ENCODE measurements at places on chromosomes 7 and 10.

GRCh38 chr7:50721661-50722259 lies 60.9 kb downstream of the GRB10 start:
- DNase-seq, result no peak

DNA sequence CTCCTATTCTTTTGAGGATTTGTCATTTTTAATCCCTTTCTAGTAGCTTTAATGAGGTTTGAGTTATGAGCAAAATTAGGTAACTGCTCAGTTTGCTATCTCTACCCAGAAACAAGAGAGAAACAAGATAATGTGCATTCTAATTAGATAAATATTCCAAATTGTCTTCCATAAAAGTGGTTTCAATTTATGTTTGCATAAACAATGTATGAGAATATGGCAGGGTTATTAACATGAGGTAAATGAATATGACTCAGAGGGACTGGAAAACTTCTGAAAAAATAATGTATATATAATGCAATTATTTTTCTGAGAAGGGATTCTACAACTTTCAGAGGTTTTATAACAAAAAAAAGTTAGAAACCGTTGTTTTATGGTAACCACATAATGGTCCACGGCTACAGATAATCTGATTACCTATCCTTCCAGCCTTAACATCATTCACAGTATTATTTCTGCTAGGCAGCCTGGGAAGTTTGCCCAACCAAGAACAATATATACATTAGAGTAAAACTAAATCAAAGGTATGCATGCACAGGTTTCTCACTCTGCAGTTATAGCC lies 101.2 kb downstream of the CRPPA start:
- no peak for DNase-seq

GRCh38 chr10:47094636-47095035 lies 183.4 kb downstream of the PTPN20 start:
- no peak for DNase-seq

- no peak for DNase-seq
Measured at GRCh38 chr10:107834706-107835105, 670.2 kb upstream of the SORCS1 start.

DNA sequence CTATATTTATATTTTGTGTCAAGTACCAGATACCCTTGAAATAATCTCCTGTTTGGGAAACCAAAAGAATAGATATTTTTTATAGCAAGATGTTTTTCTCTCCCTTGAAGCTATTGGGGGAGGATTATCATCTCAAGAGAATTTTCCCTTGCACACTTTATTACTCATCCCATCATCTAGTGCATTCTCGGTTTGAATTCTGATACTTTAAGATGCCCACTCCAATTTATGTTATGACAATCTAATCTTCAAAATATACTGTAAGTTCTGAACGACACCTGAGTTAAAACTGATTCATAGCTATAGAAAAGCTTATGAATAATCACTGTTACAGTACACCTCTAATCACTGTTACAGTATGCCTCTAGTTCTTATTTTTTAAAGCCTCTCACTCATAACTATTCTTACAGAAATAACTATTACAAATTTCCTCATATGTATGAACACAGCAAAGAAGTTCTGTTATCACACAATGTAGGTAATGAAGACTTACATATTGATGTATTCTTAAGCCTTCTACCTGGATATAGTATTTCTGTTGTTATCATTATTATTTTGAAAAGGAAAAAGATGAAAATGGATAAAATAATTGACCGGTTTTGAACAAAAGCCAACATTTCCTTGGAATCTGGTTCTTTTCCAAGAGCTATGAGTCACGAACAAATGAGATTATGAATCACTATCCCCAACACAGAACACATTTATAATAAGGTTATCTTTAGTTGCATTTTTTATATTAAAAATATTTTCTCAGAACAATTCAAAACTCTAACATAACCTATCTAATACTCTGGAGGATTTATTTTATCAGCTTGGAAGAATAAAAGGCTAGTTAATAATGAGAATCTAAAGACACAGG lies 72.3 kb upstream of the FAM13C start:
- no peak for DNase-seq

- no peak for DNase-seq
Measured at GRCh38 chr7:82164813-82165212, 278.8 kb downstream of the CACNA2D1 start.

DNA sequence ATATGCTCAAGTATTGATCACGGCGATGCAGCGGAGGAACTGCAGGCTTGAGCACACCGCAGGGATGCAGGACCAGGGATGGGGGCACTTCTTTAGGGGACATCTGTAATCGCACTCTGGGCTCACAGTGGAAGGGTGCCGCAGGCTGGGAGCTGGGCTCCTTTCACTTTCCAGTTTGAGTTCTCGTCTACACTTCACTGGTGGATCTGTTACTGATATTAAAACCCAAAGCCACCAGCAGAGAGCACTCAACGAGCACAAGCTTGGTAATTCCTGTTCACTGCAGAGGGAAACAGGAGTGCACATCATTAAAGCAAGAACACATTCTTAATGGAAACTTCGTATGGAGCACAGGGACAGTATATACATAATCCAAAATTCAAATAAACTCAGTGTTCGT lies 91.3 kb downstream of the PARD3 start:
- no peak for DNase-seq

DNA sequence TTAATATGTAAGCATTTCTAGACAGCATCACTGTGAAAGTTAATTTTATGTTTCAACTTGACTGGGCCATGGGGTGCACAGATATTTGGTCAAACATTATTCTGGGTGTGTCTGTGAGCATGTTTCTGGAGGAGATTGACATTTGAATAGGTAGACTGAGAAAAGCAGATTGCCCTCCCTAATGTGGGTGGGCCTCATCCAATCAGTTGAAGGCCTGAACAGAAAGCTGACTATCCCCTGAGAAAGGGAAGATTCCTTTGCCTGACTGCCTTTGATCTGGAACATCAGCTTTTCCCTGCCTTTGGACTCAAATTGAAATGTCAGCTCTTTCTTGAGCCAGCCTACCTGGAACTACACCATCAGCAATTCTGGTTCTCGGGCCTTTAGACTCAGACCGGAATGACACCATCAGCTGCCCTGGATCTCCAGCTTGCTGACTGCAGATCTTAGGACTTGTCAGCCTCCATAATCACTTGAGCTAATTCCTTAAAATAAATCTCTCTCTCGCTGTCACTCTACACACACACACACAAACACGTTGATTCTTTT lies 5.7 kb upstream of the RPP30 start:
- no peak for DNase-seq

- no peak for DNase-seq
Measured at GRCh38 chr7:140607441-140607989, 33.1 kb downstream of the DENND2A start.

DNA sequence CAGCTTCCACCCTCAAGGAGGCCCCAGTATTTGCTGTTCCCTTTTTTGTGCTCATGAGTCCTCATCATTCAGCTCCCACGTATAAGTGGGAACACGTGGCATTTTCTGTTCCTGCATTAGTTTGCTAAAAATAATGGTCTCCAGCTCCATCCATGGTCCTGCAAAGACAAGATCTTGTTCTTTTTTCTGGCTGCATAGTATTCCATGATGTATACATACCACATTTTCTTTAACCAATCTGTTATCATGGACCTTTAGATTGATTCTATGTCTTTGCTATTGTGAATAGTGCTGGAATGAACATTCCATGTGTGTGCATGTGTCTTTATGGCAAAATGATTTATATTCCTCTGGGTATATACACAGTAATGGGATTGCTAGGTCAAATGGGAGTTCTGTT lies 17.0 kb downstream of the KRIT1 start:
- no peak for DNase-seq

- no peak for DNase-seq
Measured at GRCh38 chr7:34338961-34339526, 319.0 kb upstream of the NPSR1 start.

- no peak for DNase-seq
Measured at GRCh38 chr10:43125274-43125845, 12.9 kb upstream of the CSGALNACT2 start.

DNA sequence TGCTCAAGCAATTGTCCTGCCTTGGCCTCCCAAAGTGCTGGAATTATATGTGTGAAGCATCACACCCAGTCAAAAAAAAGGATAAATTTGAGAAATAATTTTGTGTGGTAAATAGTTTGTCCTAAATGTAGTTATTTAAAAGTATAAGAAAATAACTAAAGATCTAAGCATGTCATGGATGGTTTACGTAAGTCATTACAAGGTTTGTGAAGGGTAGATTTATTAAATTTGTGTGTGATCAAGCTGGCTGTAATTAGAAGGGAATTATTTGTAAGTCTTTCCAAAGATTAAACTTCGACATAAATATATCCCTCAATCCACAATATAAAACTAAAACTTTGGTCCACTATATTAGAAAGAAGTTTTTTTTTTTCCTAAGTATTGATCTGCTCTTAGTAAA lies 28.6 kb downstream of the ORC5 start:
- no peak for DNase-seq

DNA sequence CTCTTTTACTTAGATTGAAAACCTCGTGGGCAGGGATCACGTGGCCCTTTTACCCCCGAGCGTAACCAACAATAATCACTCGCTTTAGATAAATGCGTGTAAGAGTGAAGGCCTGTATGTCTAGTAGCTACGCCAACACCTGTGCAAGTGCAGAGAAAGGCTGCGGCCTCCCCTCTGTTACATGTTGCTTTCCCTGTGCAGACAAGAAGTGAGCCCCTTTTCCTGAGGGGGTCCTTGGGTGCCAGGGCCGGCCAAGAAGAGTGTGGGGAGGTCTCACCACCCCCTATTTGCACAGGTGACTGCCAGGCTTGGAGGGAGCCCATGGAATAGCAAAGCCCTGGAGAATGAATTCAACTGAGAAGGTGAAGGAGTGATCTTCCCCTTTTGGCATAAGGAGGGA lies 35.6 kb upstream of the CNPY1 start:
- no peak for DNase-seq

DNA sequence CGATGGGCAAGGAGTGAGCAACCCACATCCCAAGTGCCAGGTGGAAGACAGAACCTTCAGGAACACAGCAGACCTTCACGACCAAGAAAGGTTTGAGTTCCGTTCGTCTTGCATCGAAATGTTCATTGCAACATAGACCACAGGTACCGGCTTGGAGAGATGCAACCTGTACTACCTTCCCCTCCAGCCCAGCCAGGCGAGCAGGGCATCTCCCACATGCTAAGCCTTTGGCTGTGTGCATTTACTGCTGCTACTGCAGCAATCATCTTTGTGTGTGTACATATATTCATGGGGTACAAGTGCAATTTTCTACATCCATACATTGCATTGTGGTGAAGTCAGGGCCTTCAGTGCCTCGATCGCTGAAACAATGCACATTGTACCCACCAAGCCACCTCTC lies 58.8 kb downstream of the CTBP2 start:
- no peak for DNase-seq

- DNase-seq, result no peak
Measured at GRCh38 chr7:25537662-25538375, 309.5 kb upstream of the NPVF start.

DNA sequence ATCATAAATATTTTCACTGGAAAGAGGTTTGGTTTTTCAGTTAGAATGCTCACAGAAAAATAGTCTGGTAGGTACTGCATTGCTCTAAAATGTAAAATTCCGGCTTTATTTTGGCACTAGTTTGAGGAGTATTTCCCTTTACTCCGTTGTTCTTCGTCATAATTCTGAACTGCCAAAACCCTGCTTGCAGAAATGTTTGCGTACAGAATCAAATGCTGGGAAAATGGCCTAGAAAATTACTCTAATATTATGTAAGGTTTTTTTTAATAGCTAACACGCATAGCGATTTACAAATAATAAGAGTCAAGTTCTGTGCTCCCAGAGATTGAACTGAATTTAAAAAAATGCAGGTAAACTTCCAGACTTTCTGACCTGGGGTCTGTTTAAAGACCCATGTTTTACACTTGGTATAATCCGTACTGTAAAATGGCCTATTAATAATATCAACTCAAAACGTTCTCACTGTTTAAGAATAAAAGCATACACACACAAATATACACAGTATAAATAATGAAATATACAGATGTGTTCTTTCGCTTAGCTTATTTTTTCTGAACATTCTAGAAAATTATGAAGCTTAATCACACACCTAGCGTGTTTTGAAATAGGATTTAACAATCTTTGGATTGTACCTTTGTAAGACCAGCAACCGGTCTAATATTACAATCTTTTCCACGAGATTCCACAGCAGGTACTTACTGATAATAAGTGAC lies 23.5 kb upstream of the ANLN start:
- DNase-seq, result no peak

GRCh38 chr7:27242555-27243339 lies at the start of gene EVX1:
Gene EVX1, plus strand, starts transcription at chr7:27242802. Its CDS starts 229 bp downstream, at chr7:27243031.
- DNase-seq, result peak; percentile 7

DNA sequence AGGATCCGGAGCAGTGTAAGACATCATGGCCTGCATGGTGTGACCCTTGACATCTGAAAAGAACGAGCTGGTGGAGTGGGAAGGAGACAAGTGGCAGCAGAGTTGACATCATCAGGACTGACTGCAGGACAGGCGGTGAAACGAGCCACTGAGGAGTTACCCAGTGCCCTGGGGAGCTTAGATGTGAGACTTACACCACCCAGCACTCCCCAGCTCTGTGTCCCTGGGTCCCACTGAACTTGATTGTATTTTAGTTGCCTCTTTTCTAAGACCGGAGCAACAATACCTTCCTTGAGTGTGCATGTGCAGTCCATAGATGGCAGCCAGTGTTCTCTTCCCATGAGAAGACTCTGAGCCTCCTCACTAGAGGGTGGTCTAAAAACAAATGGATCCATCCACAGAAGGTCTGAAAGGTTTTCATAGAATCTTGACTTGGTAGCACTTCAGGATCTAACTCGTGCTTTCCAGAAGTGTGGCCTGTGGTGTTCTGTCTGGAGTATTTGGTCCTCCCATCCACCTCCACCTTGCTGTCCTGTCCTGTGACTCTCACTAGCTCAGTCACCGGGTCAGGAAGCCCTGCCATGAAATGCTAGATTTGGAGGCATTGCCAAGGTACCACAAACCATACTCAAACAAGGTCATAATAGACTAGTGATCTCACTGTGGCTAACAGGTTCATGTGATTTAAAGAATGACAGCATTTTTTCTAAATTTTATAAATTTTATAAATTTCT lies 59.0 kb downstream of the IKZF1 start:
- DNase-seq, result no peak

DNA sequence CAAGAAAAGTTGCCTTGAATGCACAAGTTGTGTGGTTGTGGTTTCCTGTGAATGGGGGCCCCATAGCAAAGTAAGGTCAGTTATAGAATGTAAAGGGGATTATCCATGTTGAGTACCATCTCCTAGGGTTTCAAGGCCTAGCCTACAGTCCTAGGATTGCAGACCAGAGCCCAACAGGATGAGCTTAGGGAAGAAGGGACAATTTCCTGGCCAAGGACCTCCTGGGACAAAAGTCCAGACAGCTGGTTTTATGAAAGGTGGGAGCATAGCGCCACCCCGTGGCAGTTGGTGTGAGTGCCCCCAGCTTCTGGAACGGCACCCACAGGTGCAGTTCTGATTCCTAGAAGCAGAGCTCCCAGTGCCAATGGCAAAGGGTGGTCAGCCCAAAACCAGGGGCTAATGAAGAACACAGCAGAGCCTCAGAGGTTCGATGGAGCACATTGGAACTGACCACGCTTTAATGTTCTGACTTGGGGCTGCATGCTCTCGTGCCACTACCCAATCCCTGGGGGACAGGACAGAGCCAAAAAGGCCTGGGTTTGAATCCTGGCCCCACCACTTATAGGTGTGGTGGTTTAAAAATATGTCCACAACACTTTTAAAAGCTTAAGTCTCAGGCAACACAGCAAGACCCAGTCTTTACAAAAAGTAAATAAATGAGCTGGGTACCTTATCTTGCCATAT lies 25.8 kb upstream of the TMEM120A start:
- DNase-seq, result peak; percentile 52
